Glutamatergic neuron (in vitro differentiated cells): ENCODE measurements at places on chromosomes 7 and 10. TPM values are rescaled to one million over a fixed set of nuclear protein-coding genes. Genes with fewer than 3 reads are reported as not detected.

Gene MYH16
- not detected for total RNA-seq

Gene UNCX
- 106 TPM for total RNA-seq

- peak; percentile 89 for DNase-seq
Measured at GRCh38 chr10:71383972-71384687, 12.6 kb upstream of the CDH23 start.

DNA sequence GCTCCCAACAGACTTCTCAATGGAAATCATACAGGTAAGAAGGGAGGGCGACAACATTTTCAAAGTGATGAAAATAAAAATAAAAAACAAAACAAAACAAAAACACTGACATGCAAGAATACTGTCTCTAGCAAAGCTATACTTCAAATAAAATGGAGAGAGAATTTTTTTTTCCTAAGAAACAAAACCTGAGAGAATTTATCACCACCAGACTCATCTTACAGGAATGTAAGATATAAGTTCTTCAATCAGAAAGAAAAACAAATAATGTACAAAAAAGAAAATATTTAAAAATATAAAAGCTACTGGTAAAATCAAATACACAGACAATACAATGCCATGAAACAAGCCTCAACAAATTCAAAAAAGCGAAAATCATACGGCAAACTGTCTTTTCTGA is 113.2 kb downstream of the NRBF2 start:
- no peak for DNase-seq

DNA sequence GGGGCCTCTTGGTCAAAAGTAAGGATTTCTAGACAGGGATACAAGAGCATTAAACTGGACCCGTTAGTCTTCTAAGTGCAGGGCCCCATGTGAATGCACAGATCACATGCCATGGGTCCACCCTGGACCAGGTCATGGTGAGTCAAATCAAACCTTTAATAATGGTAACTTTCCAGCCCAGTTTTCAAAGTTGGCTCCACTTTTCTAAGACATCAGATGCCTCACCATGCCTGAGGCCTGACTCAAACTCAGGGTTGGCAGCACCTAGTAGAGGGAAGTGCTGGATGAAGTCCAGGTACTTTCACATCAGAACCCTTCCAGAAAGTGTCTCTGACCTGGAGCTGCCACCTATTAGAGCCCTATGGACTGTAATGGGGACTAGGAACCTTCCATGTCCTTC is 9.7 kb upstream of the SMIM30 start:
- no peak for DNase-seq

DNA sequence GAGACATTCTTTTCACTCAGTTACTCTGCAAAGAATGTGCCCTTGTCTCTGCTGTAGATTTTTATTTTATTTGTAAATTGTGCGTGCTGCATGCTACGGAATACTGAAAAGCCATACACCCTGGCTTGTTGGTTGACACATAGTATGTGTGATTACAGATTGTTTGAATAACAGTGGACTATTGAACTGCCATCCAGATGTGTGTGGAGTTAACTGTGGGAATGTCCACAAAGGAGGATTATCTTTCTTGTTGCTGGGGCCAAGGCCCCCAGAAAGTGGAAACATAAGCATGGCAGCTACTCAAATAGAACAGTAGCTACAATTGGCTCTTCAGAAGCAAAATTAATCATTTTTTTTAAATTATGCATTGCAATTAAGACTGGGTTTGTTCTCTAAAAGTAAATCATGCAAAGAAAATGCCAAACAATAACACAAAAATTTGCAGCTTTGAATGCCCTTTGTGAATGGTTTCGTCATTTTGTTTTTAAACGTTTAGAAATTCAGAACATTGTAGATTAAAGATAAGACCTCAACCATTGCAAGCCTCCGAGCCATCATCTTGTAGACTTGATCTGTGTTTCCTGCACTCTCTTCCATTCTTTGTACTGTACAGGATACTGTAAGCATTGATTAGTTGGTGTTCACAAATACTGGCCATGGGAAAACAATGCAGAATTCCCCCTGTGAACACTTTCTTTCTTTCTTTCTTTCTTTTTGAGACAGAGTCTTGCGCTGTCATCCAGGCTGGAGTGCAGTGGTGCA is 210.3 kb upstream of the TCF7L2 start:
- DNase-seq: no peak

- DNase-seq: no peak
Measured at GRCh38 chr10:28127881-28128280, 129.0 kb upstream of the ODAD2 start.
